AG08395 (cell line): ENCODE measurements at places on chromosomes 4 and X.

DNA sequence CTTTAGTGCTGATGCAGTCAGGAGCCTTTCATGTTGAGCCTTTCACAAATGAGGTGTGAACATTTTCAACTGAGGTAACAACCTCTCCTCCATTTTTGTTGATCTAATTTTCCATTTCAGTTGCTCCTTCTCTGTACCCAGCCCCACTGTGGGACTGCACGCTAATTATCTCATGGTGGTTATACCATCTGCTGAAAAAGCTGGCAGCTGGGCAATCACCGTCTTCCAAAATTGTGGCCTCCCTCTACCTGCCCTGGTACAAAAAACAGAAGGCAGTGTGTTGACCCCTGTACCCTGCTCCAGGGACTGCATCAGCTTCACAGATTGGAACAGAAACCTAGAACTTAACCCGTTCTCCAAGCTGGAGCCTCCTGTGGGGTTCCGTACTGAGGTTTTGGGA, 72.4 kb upstream of the LONRF3 start:
- DNase-seq, result no peak

DNA sequence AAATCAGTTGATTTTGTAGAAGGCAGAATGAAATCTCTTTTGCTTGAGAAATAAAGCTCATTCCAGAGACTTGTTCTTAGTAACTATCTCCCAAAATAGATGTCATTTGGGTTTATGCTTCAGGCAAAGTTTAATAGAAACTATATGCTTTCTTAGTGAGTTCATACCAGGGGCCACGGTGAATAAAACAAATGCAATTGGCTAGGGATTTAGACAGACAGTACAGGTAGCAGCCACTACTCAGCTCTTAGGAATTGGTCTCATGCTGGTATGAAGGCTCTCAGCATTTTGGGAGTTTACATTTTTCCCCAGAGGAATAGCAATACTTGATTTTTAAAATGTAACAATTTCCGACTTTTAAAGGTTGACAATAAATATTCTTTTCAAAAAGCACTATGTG, 27.0 kb downstream of the GYPA start:
- no peak for DNase-seq

DNA sequence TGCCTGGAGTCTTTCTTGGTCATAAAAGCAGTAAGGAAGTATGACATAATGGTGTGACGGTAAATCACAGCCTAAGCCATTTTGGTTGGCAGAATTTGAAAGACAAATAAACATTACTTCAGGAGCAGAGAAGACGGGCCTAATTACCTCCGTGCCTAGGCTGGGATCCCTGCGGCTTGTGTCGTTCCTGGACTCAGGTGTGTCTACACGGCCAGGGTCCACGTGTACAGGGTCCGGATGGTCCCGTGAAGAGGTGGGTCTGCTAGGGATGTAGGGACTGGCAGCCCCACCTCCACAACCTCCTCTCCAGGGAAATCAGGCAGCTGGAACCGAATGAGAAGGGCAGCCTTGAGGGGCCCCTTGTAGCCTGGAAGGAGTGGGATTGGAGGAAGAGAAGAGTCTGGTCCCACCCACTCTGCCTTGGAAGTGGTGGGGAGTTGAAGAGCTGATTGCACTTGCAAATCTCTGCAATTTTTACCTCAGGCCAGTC, 55.4 kb upstream of the PLAC1 start:
- no peak for DNase-seq

DNA sequence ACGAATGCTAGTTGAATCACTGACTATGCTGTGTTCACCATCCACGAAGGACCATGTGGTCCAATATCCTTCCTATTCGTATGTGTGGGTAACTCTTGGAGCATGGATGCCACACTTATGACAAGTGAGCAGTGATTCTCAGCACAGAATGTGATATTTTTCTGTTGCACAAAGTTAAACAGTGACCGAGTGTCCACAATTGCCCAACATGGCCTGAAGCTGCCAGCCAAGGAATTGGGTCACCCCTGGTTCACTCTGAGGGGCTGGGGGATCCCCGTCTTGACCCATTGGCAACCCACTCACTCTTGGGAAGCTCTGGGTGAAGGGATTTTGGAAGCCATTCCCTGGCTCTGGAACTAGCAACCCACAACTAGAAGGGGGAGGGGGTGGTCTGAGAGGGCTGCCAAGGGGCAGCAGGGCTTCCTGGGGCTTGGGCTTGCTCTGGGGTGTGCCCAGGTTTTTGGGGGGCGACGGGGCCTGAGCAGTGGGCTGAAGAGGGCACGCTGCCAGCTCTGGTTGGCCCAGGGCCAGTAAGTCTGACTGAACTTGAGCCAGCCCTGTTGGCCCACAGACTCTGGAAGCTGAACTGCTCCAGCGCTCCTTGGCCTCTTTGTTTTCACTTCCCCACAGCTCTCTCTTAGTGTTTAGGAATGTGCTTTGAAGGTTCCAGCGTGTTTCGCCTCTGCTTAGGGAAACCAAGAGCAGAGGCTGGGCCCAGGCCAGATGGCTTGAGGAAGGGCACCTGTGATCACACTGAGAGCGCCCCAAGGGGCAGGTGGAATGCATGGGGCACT, 43.1 kb upstream of the BCOR start:
- DNase-seq, result no peak

DNA sequence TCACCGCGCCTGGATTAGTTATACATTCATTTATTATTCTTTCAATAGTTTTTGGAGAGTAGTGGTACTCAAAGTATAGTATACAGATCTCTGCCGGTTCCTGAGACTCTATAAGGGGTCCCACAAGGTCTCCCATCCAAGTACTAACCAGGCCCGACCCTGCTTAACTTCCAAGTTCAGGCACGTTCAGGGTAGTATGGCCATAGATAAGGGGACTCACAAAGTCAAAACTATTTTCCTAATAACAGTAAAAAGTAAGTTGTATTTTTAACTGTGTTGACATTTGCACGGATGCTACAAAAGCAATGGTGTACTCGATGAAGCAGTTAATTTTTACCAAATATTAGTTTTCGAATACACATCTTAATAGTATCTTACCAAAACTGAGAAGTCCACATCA, 84.4 kb upstream of the STK26 start:
- DNase-seq, result no peak
